Psoas muscle (tissue), 8 donors: ENCODE measurements at places on chromosomes 5 and 9. TPM values are rescaled to one million over a fixed set of nuclear protein-coding genes. Genes with fewer than 3 reads are reported as not detected.
A peak's percentile ranks its signal among the peaks of the same experiment; 100 is the strongest.

The F2RL2 gene
- not detected for total RNA-seq

The C7 gene
- 9.6 TPM for total RNA-seq

The IFNA13 gene
- total RNA-seq: not detected

The PRSS3 gene
- 0.30 TPM for total RNA-seq

DNA sequence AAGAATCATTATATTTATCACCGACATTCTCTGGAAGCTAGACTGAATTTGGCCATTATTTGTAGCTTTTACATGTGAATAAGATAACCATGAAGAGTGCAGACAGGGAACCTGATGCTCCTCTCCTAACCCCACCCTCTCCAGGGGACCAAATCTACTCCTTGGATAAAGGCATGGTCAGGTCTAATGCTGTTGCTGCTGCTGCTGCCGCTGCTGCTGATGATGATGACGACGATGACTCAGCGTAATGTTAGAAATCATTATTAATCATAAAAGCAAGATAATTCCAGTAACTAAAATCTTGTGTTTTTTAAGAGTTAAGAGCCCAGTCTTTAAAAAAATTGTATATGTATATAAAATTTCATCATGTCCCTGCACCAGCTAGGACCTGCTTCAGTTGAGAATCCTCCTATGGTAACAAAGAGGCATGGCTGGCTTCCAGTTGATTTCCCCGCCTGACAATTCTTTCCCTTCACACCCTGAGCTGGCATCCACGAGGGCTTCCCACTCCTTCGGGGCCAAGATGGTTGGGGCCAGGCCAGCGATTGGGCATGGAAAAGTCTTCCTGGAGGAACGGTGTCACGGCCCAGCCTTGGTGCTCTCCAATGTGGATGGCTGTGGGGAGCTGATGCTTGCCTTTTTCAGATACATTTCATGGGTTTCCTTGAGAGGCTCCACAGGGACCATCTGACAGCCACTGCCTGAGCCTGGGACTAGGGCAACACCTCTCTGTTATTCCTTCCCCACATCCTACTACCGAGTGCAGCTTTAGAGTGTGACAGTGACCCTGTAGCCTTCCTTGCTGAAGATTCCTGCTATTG, 400.0 kb downstream of the CTNND2 start:
- DNase-seq: peak; percentile 14

DNA sequence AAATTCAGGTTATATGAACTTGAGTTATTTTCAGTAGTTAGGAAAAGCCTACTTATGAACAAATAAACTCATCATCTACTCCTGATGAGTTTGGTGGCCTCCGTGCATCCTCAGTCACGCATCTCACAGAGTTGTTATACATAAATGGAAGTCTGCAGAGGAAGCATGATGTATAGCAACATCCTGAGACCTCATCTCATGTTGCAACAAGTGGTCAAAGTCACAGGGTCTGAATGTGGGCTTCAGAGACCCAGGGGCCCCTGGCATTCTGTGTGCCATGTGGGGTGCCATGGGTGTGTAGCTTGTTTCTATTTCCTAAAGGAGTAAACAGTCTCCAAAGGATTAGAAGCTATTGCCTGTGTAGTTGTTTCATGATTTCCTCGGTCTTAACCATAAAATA, 216.5 kb downstream of the IRX2 start:
- DNase-seq: no peak

DNA sequence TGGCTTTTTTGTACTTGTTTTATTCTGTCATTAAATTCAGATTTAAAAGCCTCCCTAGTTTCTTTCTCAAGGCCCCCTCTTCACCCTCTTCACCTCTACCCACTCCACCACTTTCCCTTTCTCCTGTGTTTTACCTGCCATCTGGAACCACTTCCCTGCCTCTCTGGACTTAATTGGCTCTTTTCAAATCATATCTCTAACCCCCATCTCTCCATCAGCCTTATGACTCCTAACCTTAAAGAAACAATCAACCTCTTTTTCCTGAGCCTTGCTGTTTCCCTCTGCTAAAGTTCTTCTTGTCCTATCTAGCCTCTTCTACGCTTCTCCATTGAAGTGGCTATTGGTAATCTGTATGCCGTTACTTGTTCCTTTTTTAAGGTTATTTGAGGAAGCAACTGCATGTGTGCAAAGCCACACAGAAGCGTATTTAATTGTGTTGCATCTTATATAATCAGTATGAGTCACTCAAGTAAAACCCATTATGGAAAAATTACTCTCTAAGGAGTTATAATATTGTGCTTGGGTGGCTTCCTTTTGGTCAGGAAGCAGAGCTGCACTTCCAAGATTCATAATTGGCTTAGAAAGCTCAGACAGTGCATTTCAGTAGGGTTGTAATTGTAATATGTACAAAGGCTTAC, 653.6 kb upstream of the ITGA1 start:
- no peak for DNase-seq

DNA sequence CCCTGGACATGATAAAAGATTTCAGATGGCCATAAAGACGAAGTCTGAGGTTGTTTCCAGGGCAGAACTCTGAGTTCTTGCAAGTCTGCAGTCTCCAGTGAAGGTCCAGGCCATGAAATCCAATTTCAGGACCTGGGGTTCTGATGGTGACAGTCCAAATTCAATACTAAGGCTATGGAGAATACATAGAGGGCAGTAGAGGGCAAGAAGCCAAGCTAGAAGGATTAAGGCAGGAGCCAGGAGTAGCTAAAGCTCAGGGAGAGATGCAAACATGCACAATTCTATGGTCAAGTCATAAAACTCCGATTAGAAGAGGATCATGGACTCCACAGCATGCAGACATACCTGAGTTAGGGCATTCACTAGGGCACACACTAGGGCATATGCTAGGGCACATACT, 11.4 kb downstream of the SLIT3 start:
- DNase-seq: no peak

GRCh38 chr5:31809050-31809870, 170.3 kb downstream of the PDZD2 start:
- peak; percentile 78 for DNase-seq

- DNase-seq: no peak
These were observed 55.4 kb downstream of the SNCAIP start for GRCh38 chr5:122367456-122367855.

GRCh38 chr5:173760461-173761177, 127.5 kb upstream of the CPEB4 start:
- no peak for DNase-seq

- DNase-seq: no peak
These were observed 393.9 kb downstream of the ARHGEF28 start for GRCh38 chr5:74019923-74020322.
